Stimulated activated CD4-positive, alpha-beta T cell treated with anti-CD3 and anti-CD28 coated beads, Interleukin-15, amount 100 ng/mL, for 1 hour (primary cell): ENCODE measurements at places on chromosomes 16 and 17.

- DNase-seq = no peak
Observed at GRCh38 chr17:28860363-28860808, 5.6 kb downstream of the ERAL1 start.

DNA sequence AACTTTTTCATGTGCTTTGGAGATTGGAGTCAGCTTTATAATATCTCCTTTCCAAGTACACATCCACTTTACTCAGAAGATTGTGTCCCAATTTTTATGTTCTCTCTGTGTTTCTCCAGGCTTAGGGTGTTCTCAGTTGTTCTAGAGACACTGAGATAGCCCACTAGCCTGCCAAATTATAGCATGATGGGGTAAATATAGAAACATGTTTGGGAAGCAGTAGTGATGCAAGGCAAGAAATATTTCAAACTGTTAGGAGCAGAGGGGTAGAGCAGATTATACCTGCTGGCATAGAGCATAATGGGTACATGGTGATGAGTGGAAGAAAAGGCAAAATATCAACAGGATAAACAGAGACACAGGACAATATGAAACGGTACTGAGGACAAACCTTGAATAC, 12.4 kb downstream of the SLFN11 start:
- DNase-seq = no peak

GRCh38 chr17:63827002-63827800, at the start of the genes FTSJ3 and PSMC5:
Gene FTSJ3, minus strand, starts transcription at chr17:63827663. Its CDS starts 761 bp downstream, at chr17:63826902.
Gene PSMC5, plus strand, starts transcription at chr17:63827431. Its CDS starts 60 bp downstream, at chr17:63827491.
- DNase-seq = peak; percentile 90

- DNase-seq = no peak
Observed at GRCh38 chr16:2092866-2093265, 42.8 kb downstream of the PKD1 start.

- no peak for DNase-seq
Observed at GRCh38 chr17:2844416-2844815, 48.2 kb downstream of the RAP1GAP2 start.

- DNase-seq = no peak
Observed at GRCh38 chr16:22335668-22336246, 38.5 kb downstream of the POLR3E start.

- no peak for DNase-seq
Observed at GRCh38 chr16:68607443-68607842, 37.7 kb upstream of the CDH3 start.

GRCh38 chr16:49486400-49486799, 112.8 kb downstream of the C16orf78 start:
- DNase-seq = no peak

- DNase-seq = no peak
Observed at GRCh38 chr17:75561927-75562603, 25.5 kb upstream of the MYO15B start.

DNA sequence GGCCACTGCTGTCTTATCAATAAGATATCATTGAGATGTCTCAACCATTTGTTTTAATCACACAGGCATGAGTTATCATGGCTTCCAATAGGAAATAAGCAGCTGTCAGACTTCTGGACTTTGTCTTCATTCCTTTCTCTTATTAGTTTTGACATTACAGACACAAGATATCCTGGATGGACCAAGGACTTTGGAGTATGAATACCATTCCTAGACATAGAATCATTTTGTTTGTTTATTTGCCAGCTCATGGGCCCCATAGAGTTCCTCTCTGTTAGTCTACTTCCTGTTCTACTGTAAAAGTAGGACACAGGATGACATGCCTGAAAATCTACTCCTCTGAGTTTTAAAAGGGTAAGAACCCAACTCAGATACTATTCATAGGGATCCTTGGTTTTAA, 77.7 kb upstream of the KCNJ16 start:
- DNase-seq = no peak

DNA sequence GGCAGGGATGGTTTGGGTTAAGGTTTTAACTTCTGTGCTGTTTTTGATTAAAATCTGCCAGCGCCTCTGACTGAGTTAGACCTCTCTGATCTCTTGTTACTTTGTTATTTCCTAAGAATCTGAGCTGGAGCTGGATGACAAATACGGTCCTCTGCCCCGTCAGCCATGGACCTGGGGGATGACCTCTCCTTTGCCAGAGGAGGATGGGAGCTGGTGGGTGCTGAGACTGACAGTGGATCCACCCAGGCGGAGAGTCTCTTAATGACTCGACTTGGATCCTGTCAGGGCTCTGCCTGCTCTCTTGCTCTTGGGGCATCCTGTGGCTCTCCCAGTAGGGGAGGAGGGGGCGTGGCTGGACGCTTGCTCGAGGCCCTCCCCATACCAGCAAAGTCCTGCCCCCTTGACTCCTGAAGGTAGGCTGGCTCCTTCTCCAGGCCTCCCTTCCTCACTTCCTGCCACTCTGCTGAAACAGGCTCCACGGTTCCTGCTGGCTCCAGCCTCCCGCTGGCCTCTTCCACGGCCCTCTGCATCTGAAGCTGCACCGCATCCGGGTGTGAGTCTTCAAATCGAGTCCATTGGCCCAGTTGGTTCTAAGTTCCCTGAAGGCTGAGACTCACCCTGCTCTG, 24.8 kb upstream of the MAP3K14 start:
- no peak for DNase-seq

- no peak for DNase-seq
Observed at GRCh38 chr17:79942591-79943346, 92.9 kb downstream of the TBC1D16 start.

- DNase-seq = no peak
Observed at GRCh38 chr17:47717261-47717697, 15.8 kb upstream of the TBX21 start.
